T1000 (cell line): ENCODE measurements at places on chromosomes 5 and 9.

- no peak for DNase-seq
Observed at GRCh38 chr5:54551926-54552325, 34.4 kb downstream of the SNX18 start.

DNA sequence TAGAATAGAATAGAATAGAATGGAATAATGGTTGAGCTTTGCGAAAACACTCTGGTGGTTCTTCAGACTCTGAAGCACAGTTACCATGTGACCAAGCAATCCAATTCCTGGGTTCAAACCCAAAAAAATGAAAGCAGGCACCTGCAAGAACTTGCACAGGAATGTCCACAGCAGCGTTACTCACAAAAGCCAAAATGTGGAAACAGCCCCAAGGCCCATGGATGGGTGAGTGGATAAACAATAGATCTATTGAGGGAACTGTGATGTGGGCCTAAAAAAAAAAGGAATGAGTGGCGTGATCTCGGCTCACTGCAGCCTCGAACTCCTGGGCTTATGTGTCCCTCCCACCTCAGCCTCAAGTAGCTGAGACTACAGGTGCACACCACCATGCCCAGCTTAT, 21.4 kb upstream of the TMEM250 start:
- DNase-seq: no peak

DNA sequence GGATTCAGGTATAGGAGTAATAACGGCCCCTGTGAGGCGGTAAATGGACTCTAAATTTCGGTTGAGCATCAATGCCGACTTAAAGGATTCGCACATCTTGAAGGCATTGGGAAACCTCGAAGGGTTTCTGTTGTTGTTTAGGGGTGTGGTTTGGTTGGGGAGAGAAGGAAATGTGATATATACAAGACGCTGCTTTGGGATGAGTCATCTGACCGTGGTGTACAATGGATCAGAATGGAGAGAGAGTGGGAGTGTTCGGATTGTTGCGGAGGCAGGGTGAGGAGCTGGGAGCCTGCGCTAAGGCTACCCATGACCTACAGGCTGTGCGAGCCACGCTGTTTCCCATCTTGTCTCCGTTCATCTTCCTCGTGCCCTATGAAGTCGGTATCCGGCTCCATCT, 60.4 kb upstream of the ERCC6L2 start:
- DNase-seq: no peak

GRCh38 chr5:147743678-147744374, 38.7 kb downstream of the JAKMIP2 start:
- no peak for DNase-seq

- DNase-seq: no peak
Observed at GRCh38 chr9:101626295-101626694, 31.5 kb upstream of the PPP3R2 start.

DNA sequence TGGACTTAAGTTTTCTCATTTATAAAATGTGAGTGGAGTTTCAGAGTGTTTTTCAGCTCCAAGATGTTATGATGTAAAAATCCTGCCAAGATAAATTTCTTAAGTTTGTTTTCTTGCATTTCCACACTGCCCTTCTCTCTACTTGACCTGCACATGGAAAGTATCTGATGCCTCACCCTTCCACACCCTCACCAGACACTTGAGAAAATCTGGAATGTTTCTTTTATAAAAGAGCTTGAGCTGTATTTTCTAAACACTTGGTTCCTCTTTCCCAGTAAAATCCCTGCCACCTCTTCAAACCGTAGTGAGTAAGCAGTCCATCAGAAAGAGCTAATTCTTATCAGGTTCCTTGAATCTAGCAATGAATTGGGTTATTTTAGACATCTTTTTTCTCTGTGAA, 42.9 kb downstream of the FOXD1 start:
- DNase-seq: no peak

GRCh38 chr5:178587763-178588611, 2.2 kb downstream of the COL23A1 start:
- no peak for DNase-seq

- no peak for DNase-seq
Observed at GRCh38 chr9:4050916-4051315, 249.0 kb downstream of the GLIS3 start.

GRCh38 chr9:75019654-75020053, 8.4 kb downstream of the CARNMT1 start:
- no peak for DNase-seq

DNA sequence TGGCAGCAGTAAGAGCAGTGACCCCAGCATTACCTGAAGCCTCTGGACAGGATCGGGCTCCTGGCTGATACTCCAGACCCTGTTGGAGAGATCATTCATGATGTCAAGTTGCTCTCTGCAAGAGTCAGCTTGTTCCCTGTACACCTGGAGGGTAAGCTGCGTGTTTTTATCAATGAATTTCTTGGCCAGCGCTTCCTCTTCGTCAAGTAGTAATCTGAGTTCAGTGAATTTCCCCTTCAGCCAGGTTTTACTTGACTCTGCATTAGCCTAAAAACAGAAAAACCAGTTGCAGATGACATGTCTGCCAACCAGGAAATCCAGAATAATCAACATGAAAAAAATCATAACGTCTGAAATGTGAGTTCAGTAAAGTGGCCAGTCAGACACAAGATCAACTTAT, 19.1 kb downstream of the TRIM14 start:
- no peak for DNase-seq

- no peak for DNase-seq
Observed at GRCh38 chr5:169943026-169943425, 37.3 kb downstream of the INSYN2B start.

- DNase-seq: no peak
Observed at GRCh38 chr5:32542216-32543059, 42.9 kb upstream of the SUB1 start.
